ENCODE measurements at places on chromosomes 3 and 15.

GRCh38 chr15:62848632-62849050 is 193.9 kb upstream of the TPM1 start:
- DNase-seq, result no peak

- DNase-seq, result no peak
Measured at GRCh38 chr3:101964861-101965260, 115.5 kb downstream of the NFKBIZ start.

DNA sequence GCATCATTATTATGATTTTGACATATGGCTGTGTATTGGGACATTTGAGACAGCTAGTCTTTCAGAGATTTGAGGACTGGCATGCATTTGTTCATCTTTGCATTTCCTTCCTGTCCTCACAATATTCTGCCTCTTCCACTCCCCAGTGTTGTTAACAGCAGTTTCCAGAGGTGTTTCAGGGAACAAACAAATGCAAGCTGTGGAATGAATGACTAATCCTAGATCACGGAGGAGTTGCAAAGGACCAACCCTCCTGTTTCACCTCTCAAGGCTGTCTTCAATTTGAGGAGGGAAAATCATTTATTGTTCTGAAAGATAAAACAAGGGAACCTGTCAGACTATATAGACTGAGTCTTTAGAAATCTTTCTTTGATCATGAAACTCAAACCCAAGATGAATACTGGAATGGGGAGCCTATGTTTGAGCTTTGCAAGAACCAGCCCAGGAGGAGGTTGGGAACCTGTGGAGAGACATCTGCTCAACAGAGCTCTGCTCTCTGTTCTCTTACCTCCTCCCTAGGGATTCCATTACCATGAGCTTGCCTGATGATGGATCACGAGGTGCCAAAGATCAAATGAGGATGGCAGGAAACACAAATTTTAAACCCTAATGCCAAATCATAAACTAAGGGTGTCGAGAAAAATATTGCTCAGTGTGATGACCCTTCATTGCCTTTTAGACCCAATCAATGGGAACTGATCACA is 68.5 kb downstream of the SLC7A14 start:
- no peak for DNase-seq

DNA sequence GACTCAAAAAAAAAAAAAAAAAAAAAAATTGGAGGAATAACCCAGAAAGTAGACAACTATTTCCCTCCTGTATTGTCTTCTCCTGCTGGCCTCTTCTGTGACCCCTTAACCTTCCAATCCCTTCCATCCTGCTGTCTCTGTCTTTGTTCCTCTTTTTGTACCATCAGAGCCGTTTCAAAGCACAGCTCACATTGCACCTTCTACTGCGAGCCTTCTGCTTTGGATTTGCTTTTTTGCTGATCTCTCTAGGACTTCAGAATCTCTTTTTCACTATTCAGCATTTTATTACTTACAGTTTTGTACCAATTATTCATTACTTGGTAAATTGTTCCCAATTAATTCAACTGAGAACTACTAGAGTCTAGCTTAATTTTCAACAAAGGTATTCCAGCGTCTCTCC is 284.0 kb upstream of the TBL1XR1 start:
- no peak for DNase-seq

- DNase-seq, result peak; percentile 61
Measured at GRCh38 chr15:78167227-78167888, 18.2 kb downstream of the IDH3A start.

- DNase-seq, result peak; percentile 77
Measured at GRCh38 chr3:32374788-32375595, 16.7 kb upstream of the CMTM7 start.

DNA sequence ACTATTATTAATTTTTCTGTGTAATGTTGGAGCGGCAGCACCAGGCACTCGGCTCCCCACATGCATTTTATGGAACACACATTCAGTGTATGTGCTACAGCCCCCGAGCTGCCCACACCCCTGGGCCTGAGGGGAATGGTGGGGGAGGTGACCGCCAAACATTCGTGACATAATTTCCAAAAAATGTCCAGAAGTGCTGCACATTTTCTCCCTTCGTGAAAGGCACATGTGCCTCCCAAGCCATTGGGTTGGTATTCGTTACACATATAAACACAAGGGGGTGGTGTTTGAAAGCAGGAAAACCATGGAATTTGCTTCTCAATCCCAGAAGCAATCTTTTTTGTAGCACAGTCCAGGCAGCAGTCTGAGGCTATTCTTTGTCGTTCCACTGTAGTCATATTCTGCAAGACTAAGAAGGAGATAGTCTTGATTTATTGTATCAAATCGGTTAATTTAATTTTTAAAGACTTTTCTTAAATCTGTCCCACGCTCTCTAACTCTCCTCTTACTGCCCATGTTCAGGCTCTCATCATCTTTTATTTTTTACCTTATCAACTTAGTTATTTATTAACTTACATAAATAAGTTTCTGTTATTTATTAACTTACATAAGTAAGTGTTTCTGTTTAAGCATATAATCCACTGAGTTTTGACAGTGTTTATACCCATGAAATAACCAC is 39.2 kb upstream of the POLR2M start:
- no peak for DNase-seq

DNA sequence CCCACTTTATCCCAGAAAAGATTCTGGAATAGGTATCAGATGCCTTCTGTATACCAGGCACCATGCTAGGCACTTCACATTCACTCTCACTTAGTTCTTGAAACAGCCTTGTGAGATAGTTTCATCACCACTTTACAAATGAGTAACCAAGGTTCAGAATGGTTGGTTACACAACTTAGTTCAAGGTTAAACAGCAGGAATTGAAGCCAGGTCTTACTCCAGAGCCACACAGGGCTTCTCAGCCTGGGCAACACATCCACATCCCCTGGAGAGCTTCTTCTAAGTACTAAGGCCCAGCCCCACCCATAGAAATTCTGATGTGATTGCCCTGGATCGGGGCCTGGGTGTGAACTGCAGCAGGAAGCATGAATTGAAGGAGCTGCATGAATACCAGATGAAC is 18.6 kb downstream of the WHAMM start:
- DNase-seq, result no peak

DNA sequence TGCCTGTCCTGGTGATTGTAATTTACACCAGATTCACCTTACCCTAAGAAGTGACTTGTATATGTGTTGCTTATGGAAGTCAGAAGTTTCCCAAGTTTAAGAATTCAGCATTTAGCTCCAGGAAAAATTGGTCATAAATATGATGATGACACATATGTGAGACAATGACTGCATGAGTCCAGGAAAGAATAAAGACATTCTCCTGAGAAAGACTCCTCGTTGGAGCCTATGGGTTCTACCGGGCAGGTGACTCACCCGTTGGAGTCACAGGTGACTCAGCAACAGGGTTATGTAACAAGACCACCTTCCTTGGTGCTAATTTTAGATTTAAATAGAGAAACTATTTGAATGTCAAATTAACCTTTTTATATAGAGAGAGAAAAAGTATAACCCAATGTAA is 662.4 kb downstream of the FHIT start:
- no peak for DNase-seq

GRCh38 chr15:44501768-44502366 is 35.1 kb upstream of the EIF3J start:
- no peak for DNase-seq

- no peak for DNase-seq
Measured at GRCh38 chr3:46593274-46593862, 19.0 kb upstream of the FAM240A start.

GRCh38 chr3:62723166-62723913 is 151.9 kb downstream of the CADPS start:
- DNase-seq, result no peak

GRCh38 chr3:127043731-127044510 is 61.0 kb downstream of the PLXNA1 start:
- DNase-seq, result no peak

DNA sequence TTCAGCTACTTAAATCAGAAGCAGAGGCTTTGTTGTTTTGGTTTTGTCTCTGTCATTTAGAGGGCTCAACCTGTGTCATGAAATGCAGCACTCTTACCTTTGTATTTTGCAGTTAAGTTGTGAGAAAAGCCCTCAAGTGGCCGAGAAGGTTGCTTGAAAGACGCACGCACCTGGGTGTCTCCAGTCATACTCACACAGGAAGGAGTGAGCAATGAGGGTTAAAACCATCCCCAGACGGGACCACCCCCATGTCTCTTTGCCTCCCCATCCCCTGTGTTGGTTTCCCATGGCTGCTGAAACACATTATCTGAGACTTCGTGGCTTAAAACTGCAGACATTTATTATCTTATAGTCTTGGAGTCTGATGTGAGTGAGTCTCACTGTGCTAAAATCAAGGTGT is 376.1 kb upstream of the CFAP20DC start:
- peak; percentile 84 for DNase-seq

DNA sequence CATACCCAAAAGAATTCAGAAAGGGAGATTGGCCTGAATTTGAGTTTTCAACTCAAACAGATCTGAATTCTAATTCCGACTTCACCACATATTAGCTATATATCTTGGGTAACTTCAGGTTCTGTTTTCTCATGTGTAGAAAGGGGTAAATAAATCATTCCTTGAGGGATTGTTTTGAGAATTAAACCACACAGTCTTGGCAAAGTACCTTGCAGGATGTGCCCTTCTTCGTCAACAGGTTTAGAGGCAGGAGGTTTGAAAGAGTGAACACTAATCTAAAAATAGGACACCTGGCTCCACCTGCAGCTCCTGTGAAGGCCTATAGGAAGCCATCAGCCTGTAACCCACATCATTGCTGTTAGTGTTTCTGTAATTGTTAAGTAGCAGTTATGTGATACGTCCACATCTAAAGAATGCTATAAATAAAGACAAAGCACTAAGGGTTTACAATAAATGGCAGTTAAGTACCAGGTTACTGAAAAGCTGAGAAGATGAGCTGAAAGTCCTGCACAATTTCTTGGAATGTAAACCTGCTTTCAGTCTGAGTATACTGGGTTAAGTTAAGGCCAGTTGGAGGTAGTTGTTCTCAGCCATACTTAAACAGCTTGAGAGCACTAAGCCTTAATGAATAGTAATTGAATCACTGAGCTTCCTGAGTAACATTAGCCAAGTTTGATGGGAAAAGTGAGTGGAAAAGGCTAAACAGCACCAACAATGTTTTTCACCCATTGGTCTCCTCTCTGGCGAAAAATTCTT is 6.0 kb downstream of the CCDC80 start:
- DNase-seq, result no peak

GRCh38 chr3:120027226-120027625 is 67.0 kb downstream of the GSK3B start:
- no peak for DNase-seq

DNA sequence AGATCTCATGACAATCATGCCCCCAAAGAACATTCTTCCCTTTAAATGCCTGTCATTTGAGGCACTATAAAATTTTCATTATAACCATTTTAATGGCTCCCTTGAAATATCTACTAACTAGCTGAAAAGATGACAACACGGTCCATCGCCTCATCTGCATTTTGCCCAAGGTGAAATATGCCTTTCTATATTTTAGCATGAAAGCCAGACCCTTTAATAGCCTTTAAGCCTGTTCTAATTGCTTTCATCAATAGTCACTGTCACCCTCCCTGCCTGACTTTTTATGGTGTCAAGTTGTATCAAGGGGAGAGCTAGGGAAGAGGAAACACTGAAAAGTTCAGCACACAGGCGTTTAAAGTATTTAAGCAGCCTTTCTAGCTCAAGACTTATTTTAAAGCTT is 144.1 kb upstream of the PRICKLE2 start:
- no peak for DNase-seq

DNA sequence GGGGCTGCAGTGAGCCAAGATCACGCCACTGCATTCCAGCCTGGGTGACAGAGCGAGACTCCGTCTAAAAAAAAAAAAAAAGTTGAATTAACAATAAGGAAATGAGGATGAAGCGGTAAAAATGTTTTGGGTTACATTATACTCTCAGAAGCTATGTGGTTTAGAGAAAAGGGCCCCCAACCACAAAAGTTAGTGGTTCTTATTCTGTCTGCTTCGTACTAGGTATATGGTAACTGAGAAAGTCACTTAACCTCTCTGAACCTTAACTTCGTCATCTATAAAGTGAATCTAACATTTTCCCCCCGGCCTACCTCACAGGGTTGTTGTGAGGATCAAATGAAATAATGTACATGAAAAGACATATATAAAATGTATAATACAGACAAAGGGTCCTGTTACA is 38.4 kb upstream of the EHHADH start:
- DNase-seq, result no peak

DNA sequence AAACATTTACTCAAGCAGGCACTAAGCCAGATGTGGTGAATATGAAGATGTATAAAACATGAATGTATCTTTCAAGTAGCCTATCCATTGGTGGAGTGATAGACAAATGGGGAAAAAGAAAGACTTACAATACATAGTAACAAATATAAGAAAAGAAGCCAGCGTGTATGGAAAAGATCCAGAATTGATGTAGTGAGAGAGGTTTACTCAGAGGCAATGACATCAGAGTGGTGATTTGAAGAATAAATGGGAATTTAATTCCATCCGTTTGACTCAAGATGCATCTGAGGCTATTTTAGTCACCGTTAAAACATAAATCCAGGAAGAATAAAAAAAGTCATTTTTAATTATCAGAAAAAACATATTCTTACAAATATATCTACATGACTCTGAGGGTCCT is 162.6 kb downstream of the IL1RAP start:
- DNase-seq, result no peak

DNA sequence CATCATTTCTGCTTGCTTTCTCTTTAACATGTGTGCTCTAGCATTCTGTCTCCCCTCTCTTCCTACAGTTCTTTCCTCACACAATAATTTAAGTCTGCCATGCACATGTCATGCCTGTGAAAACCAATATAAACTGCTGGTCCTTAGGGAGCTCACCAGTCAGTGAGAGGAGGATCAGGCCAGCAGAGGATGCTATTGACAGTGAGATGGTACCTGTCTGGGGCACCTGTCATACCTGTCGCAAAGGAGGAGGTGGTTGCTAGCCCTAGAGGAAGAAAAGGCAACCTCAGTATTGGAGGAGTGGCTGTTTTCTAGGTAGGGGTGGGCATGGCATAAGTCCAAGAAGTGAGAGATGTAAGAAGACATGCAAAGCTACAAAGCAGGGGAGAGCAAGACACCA is 194.6 kb downstream of the GABRG3 start:
- DNase-seq, result no peak

DNA sequence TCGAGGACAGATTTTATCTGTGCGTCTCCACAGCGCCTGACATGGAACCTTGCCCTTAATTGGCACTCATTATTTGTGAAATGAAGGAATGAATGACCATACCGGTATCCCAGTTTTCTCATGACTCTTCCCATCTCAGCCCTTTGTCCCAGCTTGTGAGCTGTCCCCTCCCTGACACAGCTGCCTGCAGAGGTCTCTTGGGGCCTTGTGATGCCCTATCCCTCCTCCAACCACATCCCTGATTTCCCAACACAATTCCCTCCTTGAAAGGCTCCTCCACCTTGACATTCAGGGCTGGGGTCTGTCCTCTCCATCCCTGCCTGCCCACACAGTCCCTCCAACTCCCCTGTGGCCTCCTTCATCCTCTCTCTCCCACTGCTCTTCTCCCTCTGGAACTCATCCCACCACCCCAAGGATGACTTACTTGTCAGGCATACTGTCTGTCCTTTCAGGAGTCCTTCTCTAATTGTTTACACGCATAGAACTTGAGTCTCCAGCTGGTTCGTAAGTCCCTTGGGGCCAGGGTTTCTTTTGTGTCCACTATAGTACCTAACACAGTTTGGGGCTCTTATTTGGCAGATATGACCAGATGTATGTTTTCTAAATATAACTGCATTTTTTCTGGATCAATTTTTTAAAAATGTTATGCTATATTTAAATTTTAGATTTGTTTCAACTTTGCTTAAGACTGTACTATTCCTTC is 35.6 kb upstream of the FILIP1L start:
- DNase-seq, result no peak

- no peak for DNase-seq
Measured at GRCh38 chr3:105139881-105140560, 226.7 kb upstream of the ALCAM start.

Data from activated CD4-positive, alpha-beta T cell treated with anti-CD3 and anti-CD28 coated beads for 36 hours (primary cell).